Fibroblast of lung (primary cell): ENCODE measurements at places on chromosomes 1 and 21.

- no peak for DNase-seq
- H3K27me3 ChIP-seq: no peaks in the 10 kb centered on the region
- no peaks in the 10 kb centered on the region for H3K36me3 ChIP-seq
- no peak overlapping the region for H3K27ac ChIP-seq
These were observed 13.4 kb downstream of the TSNAX start for GRCh38 chr1:231541842-231542241.

GRCh38 chr1:240005997-240006650, 85.6 kb upstream of the FMN2 start:
- H3K4me3 ChIP-seq: no peak overlapping the region
- no peaks in the 10 kb centered on the region for H3K4me1 ChIP-seq
- H3K27ac ChIP-seq: no peak overlapping the region
- DNase-seq: no peak

GRCh38 chr1:9882296-9882944, 27.6 kb downstream of the CTNNBIP1 start:
- no peak overlapping the region for H3K4me3 ChIP-seq
- no peak for DNase-seq
- peaks cover 10% of the 10 kb centered on the region for H3K4me1 ChIP-seq
- H3K36me3 ChIP-seq: no peaks in the 10 kb centered on the region
- no peaks in the 10 kb centered on the region for H3K27me3 ChIP-seq
- no peak overlapping the region for H3K27ac ChIP-seq

- H3K36me3 ChIP-seq: peaks cover 1% of the 10 kb centered on the region
- H3K27me3 ChIP-seq: no peaks in the 10 kb centered on the region
- no peak overlapping the region for H3K4me3 ChIP-seq
- no peak for DNase-seq
- peaks cover 2% of the 10 kb centered on the region for H3K4me1 ChIP-seq
- no peak overlapping the region for H3K27ac ChIP-seq
These were observed 28.6 kb downstream of the NRIP1 start for GRCh38 chr21:15036189-15036588.
